ENCODE measurements at places on chromosomes 4 and X.

GRCh38 chr4:153349206-153349805 lies 4.8 kb downstream of the MND1 start:
- DNase-seq: no peak

DNA sequence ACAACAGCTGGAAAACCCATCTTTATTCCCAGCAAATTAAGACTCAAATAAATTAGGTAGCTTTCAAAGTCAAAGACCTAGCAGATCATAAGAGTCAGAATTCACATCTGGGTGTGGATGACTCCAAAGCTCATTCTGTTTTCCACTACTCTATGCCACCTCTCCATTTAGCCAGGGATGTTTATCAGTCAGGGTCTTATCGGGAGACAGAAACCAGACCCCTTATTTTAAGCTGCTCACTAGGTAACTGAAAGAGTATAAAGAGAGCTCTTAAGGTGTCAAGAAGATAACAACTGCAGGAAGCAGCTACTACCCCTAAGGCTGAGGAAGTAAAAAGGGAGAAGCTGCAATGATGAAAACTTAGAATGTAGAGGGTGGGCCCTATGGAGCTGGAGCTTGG lies 333.7 kb upstream of the KLF3 start:
- DNase-seq: no peak

DNA sequence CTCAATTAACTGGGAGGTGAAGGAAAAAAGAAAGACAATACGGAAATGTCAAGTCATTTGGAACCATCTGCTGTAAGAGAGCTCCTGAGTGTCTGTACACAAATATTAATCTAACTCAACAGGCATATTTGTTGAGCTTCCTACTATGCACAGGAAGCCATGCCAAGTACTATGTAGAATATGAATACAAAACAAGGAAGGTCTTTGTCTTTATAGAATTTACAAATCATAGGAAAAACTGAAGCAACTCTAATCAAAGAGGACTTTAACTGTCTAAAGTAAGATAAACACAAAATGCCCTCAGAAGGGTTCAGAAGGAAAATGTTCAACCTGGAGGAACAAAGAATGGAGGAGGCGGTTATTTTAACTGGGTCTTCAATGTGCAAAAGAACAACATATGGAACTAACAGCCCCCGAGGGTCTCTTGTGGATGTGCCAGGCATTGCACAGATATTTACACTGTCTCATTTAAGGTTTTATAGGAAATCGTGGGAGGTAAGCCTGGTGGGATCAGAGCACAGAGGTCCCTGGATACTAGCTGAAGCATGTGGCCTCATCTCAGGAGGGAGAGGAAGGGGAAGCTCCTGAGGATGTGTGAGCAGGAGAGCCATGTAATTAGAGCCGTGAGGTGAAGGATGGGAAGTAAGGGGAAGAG lies 5.8 kb downstream of the FAM114A1 start:
- no peak for DNase-seq

DNA sequence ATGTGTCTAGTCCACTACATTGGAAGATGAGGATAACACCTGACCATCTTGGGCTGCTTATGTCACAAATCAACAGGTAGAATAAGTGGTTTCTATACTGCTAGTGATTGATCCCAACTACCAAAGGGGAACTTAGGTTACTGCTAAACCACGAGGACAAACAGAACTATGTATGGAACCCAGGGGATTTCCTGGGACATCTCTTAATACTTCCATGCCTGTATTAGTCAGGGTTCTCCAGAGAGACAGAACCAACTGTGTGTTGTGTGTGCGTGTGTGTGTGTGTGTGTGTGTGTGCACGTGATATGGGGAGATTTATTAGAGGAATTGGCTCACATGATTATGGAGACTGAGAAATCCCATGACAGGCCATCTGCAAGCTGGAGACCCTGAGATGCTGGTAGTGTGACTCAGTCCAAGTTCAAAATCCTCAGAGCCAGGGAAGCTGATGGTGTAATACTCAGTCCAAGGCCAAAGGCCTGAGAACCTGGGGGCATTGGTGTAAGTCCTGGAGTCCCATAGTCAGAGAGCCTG lies 16.2 kb upstream of the AFF1 start:
- no peak for DNase-seq

DNA sequence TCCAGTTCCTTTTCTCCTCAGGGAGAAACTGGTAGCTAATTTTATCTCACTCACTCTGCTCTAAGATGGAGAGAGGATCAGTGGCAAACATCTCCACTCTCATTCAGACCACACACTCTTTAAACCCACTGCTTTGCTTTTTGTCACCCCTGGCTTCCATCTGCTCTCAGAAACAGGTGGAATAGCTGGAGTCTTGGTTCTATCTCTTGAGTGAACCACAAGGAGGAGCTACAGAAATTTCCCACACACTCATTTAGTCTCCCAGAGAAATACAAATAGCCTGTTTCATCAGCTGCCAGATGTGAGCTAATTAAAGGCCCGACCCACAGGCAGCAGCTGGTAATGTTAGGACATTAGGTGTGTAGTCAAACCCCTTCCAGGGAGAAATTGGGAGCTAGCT lies 96.6 kb downstream of the STPG2 start:
- no peak for DNase-seq

GRCh38 chr4:48804584-48805301 lies 24.7 kb upstream of the FRYL start:
- no peak for DNase-seq

- DNase-seq: no peak
These were observed 201.7 kb downstream of the TBCK start for GRCh38 chr4:106114270-106114669.

DNA sequence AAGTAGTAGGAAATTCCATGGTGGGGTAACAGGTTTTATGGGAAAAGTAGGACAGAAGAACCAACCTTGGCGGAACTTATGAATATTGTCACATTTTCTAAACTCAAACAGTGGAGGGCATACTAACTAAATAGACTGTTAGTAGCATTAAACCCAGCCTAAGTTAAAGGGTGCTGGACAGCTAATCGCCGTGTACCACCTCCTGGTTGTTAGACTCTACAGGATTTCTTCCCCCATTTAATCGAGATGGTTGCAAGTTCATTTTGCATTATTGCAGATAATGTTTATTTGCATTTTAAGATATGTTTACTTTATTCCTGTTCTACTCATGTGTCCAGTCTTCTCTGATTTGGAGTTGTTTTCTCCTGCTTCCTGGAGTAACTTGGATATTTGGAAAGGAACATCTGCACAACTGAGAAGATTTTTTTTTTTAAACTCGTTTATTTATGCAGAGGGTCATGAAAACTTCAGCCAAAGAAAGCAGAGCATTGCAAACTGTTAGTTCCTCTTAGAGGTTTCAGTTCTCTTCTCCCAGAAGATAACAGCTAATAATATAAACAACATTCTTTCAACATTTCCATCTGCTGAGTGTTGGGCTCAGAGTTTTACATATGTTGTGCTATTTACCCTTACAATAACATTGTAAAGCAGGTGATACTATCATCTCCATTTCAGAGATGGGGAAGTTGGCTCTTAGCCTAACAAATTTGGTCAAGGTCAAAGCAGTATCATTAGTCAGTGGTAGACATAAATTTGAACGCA lies 51.5 kb upstream of the TBC1D9 start:
- DNase-seq: no peak

DNA sequence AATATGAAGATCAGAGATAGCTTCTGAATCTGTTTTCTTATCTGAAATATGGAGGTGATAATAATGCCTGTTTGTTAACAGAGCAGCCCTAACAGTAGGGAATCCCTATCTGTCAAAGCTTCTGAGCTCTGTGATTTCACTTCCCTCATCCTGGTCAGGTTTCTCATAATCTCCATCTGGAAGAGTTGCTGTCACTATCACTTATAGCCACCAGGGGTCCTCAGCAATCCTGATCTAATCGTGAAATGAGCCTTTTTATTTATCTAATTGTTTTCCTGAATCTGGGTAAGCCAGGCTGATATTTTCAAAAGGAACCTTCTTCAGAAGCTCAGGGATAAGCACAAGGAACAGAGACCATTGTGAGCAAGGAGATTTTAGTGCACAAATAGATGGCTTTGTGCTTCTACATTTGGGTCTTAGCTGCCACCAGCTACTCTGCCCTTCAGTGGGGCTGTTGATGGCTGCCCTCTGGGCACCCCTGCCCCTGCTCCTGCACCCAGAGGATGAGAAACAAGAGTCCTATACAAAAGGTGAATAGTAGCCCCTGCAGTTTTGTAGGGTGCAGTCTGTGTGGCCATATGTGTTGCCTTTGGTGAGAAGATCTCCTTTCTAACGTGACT lies 196.4 kb upstream of the RADX start:
- DNase-seq: no peak

DNA sequence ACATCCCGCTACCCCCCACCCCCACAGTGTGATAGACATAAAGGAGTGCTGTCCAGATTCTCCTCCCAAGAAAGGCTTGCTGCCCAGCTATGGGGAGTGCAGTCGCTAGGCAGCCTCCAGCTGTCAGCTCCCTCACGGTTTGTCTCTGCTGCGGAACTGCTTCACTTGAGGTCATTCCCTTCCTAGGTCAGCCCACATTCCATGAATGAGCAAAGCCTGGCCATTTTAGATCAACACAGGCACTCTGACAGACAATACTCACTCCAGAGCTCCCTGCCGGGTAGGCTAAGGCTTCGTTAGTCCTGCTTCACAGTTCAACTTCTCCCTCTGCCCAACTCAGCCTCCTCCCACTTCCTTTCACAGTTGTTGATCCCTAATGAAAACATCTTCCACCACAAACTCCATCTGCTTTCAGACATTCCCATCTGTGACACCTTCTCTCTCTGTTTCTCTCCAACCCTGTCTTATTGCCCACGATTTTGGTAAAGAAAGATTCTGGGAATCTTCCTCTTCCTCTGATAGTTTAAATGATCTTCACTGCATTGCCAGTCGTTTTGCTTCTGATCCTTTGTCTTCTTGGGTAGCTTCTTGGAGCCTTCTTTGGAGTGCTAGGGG lies 318.9 kb upstream of the F9 start:
- no peak for DNase-seq

- no peak for DNase-seq
These were observed 194.6 kb upstream of the C1QTNF7 start for GRCh38 chr4:15233264-15233597.

DNA sequence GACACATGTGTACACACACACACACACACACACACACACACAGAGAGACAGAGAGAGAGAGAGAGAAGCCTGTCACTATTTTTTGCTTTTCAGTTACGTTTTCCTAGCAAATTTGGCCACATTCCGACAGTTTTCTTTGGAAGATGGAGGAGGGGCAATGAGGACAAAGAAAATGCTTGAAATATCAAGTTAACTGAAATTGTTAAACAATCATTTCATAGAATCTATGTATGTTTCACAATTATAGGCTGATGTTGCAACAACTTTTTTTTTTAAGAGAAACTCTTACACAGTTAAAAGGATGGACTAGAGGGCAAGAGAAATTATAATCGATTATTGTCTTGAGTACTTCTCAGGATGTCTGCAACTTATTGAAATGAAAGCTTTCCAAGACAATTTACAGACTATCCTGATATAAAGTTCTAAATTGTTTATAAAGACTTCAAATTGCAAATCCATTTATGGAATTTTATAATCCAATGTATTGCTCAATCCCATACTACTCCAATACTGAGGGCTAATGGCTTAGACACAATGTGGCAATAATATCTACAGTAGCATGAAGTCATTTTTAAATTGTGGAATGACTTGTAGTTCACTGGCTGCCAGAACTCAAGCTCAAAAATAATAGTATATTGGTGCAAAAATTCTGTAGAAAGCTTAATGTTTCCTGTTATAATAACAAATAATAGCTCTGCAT lies 647.0 kb upstream of the PCDH7 start:
- no peak for DNase-seq

DNA sequence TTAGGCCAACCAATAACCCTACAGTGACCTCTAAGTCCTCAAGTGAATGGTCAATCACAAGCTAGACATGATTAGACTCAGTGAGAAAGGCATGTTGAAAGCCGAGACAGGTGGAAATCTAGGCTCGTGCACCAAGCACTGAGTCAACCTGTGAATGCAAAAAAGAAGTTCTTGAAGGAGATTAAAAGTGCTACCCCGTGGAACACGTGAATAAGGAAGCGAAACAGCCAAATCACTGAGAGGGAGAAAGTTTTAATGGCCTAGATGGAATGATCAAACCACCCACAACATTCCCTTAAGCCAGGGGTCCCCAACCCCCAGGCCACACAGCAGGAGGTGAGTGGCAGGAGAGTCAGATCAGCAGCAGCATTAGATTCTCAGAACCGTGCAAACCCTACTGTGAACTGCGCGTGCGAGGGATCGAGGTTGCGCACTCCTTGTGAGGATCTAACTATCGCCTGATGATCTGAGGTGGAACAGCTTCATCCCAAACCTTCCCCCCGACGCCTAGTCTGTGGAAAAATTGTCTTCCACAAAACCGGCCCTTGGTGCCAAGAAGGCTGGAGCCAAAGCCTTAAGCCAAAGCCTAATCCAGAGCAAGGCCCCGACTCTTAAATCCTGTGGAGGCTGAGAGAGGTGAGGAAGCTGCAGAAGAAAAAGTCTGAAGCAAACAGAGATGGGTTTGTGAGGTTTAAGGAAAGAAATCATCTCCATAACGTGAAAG lies 19.5 kb upstream of the PDE6B start:
- no peak for DNase-seq

GRCh38 chr4:152021788-152022438 lies 261.1 kb upstream of the GATB start:
- no peak for DNase-seq

DNA sequence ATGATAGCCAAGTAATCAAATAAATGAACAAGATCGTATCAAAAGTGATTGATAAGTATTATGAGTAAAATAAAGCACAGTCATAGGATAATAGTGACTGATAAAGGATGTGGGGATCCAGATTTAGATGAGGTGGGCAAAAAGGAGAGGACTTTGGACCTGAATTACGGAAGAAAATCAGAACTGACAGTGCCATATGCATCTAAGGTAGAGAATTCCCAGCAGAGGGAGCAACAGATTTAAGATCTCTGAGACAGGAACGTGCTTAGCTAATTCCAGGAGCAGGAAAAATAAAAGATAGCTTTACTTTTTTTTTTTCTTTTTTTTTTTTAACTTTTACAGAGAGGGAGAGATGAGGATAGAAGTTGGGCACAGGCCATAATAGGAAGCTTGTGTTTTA lies 189.9 kb downstream of the NWD2 start:
- DNase-seq: no peak

DNA sequence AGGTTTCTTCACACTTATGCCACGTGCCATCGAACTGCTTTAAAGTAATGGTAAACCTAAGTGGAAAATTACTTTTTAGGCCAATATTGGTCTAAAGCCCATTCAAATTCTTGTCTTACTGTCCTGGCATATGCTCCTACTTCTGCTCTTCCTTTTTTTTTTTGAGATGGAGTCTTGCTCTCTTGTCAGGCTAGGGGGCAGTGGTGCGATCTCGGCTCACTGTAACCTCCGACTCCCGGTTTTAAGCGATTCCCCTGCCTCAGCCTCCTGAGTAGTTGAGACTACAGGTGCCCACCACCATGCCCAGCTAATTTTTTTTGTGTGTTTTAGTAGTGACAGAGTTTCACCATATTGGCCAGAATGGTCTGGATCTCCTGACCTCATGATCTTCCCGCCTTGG lies 129.0 kb upstream of the TECRL start:
- no peak for DNase-seq
